ENCODE measurements at places on chromosomes 2 and 18.

GRCh38 chr18:64720781-64721464, 572.0 kb upstream of the LINC00305 start:
- peak; percentile 9 for DNase-seq

DNA sequence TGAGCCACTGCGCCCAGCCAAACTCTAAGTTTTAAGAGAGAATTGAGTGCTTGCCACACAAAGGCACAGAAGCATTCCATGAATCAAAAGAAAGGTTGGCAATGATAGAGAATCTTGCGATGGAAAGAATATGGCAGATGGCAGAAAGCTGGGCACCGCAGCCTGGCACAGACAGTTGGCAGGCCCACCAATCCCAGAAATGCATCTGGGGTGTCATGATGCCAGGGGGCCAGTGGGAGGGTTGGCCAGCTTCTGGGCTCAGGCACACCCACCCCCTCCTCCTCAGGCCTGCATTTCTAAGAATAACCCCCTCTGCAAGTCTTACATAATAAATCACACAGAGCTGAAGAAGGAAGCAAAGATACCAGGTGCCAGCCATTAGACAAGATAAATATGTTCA, 19.6 kb downstream of the ZNF2 start:
- DNase-seq: no peak

DNA sequence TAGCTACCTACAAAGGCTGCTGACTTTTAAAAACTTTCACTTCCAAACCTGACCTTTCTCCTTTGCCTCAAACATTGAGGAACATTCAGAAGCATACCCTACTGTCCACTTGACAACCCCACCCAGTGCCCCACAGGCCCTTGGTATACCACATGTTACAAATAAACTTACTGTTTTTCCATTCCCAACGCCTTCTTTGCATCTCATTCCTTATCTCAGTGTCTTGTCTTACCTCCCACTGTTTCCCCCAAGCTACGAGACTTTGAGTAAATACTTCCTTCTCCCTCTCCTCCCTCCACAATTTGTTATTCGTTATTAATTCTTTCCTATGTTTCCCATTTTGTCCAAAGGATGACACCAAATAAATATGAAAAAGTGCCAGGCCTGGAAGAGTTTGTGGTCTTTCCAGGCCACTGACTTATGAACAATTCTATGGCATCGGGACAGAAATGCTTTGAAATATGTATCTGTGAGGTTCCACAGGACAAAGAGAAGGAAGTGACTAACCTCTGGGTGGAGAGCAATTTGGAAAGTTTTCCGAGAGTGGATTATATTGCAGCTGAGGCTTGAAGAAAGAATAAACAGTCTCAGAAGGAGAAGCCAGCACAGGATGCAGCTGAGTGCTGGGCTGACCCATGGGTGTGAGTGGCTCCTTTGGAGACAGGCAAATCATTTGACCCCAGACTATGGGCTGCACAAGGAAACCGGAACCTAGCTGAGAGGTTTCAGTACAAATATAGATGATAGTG, 409.0 kb downstream of the LPIN1 start:
- no peak for DNase-seq

DNA sequence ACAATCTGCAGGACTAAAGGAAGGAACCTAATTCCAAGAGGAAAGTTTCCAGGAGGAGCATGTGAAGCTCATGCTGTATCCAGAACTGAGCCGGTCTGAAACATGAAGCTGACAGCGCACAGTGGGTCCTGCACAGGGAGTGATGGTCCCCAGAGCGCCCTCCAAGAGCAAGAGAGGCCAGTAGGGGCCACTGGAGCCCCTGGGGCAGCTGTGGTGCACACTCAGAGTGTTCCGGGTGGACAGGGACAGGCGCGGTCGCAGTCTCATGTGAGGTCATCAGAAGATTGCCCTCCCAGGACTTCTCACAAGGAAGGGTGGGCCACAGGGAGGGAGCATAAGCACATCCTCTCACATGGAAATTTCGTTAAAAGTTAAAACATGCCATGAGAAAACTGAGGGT, 355.9 kb downstream of the EIPR1 start:
- no peak for DNase-seq

GRCh38 chr2:190911813-190912212, 31.2 kb downstream of the GLS start:
- DNase-seq: no peak

- DNase-seq: no peak
Measured at GRCh38 chr2:54531558-54531957, 75.4 kb downstream of the SPTBN1 start.

DNA sequence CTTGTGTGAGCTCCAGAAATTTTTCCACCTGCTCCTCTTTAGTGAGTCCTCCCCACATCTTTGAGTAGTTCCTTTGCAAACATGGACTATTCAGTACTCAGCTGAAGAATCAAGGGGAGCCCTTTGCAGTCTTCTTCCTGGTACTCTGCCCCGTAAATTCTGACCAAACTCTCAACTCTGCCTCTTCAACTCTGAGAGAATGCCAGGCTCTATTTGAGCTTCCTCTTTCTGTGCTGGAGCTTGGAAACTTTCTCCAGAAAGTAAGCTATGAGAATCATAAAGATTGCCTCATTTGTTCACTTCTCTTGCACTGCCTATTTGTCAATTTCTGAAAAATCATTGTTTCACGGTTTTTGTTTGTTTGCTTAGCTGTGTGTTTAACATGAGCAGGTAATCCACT, 7.4 kb upstream of the STAT4 start:
- no peak for DNase-seq

DNA sequence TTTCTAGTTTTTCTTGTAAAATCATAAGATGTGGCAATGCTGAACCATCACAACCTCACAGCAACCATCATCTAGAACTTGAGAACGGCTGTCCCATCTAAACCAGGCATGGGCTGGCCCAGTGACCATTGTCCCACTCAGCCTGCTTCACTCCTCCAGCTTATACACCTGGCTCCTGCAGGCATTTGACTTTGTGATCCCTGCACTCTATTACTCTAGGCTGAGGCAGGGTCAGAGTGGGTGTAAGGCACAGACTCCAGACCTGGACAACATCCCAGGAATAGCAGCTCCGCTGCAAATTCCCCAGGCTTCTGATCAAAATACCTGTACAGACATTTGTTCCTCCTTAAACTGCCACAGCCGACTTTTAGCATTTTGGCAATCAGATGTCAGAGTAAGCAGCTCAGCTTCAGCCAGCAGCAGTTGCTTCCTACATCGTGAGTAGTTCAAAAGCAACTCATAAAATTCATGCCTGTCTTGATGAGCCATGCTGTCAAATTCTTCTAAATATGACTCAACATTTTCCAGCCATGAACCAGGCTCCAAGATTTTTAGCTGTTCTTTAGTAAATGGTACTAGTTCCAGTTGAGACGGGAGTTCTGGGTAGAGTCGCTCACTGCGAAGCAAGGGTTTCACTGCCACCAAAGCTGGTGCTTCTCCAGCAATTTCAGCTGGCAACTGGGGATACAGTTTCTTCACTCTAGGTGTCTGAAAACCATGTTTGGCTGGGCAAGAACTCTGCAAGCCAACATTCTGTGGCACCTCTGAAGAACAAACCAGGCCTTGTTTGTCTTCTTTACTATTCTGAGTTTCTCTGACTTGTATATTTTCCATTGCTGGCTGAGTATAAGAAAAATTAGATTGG, 12.8 kb downstream of the EPG5 start:
- DNase-seq: no peak

DNA sequence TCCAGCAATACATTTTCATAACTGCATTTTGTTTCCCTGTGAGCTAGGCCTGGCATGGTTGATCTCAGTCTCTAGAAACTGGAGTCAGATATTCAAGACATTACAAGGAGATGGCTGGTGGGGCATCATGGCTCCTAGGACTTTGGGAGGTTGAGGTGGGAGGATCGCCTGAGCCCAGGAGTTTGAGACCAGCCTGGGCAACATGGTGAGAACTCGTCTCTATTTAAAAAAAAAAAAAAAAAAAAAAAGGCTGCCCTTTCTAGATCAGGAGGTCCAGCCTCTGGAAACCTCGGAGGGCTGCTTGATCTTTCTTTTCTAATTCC, 362 bp upstream of the VAMP8 start:
- no peak for DNase-seq

GRCh38 chr2:221123396-221123795, 448.7 kb downstream of the EPHA4 start:
- no peak for DNase-seq

- no peak for DNase-seq
Measured at GRCh38 chr2:143833015-143833660, 686.8 kb downstream of the ZEB2 start.

- DNase-seq: no peak
Measured at GRCh38 chr2:40535972-40536371, 84.1 kb upstream of the SLC8A1 start.

Data from neural crest cell (in vitro differentiated cells).